Stimulated activated CD4-positive, alpha-beta T cell treated with anti-CD3 and anti-CD28 coated beads, TNF-alpha, amount 100 ng/mL, for 24 hours (primary cell): ENCODE measurements at places on chromosomes 12 and 14.

DNA sequence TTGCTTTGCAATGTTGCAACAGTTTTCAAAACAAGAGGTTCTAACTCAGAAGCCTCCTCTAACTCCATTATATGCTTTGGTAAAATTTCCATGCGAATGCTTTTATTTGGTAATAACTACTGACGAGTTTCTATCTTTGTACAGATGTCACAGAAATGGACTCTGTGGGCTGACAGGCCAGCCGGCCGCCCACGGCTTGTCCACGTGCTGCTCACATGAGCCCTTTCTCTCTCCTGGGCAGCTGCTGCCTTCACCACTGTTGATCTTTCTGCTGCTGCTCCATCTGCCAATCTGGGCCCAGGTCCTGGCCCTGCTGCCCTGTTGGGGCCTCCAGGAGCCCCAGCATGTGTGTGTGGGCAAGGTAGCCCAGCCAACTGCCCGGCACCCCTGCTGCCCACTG is 168.2 kb upstream of the TMEM132C start:
- DNase-seq: no peak

DNA sequence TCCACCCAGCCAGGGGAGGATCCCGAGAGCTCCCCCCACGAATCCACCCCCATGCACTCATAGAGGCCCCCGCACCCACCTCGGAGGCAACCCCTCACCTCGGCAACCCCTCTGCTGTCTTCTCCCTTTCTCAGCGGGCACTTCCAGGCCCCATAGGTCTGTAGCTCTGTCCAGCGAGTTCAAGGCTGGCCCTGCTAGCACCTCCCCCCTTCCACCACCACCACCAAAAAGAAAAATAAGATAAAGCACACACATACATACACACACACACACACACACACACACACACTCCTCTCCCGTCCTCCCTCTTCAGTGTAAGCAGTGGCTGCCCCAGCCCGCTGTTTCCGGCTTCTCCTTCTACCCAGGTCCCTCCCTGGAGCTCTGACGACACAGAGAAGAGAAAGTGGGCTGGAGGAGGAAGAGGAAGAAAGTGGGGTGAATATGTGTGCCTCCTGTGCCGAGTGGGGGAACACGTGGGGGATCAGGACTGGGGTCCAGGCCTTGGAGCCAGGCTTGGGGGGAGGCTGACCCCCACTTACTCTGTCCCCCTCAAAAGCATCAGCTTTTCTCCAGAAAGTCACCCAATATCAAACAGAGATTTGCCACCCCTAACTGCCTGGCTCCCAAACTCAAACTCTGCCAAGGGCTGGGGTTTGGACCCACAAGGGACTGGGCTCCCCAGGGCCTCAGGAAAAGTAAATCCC is at the start of gene STAT6:
TSS of gene STAT6 (minus strand) at position 332 of the 704 bp plus-strand sequence. CDS start 3,084 bp downstream, outside the sequence.
- DNase-seq: peak; percentile 55

DNA sequence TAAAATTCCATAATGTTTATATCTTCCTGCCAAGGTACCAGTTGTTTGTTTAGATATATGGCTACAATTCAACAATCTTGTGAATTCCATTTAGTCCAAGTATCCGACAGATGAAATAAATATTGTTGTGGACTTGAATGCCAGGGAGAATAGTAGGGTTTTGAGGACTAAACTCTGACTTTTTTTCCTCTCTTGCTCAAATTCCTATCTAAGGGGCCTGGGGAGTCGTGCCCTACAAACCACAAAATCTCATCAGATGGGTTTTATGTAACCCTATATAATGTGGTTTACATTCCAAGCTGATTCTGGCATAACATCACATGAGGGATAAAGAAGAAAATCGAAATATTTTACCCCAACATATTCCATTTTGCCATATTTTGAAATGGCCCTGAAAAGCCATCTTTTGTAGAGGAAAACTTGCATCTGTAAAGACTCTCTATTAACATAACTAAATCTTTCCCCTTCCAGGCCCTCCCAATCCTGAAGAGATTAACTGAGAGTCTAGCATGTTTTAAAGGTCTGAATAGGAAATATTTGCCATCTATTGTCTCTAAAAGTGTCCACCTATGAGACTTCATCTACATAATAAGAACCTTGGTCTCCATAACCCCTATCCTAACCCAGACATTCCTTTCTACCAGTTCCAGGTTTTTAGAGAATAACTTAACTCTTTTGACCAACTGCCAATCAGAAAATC is 184.7 kb upstream of the KITLG start:
- no peak for DNase-seq

GRCh38 chr12:132568301-132568700 is 42.1 kb downstream of the LRCOL1 start:
- DNase-seq: no peak

DNA sequence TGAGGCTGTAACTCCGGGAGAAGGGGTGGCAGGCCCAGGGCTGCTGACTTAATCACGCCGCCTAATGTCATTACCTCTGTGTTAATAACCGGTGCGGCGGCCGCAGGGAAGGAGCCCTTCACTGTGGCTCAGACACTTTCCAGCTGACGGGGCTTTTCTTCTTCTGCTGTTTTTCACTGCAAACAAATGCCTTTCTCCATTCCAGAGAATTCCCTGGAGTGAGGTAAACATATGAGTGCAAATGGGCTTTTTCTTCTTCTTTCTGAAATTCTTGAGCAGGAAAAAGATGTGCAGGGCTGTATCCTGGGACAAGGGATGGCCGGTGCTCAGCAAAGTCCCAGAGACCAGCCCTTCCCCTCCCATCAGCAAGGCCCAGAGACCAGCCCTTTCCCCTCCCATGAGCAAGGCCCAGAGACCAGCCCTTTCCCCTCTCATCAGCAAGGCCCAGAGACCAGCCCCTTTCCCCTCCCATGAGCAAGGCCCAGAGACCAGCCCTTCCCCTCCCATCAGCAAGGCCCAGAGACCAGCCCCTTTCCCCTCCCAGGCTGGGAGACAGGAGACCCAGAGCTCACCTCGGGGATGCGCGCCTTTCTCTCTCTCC is 33.4 kb upstream of the FAM181A start:
- DNase-seq: no peak

- DNase-seq: no peak
Measured at GRCh38 chr14:24670594-24670993, 36.6 kb upstream of the GZMB start.

DNA sequence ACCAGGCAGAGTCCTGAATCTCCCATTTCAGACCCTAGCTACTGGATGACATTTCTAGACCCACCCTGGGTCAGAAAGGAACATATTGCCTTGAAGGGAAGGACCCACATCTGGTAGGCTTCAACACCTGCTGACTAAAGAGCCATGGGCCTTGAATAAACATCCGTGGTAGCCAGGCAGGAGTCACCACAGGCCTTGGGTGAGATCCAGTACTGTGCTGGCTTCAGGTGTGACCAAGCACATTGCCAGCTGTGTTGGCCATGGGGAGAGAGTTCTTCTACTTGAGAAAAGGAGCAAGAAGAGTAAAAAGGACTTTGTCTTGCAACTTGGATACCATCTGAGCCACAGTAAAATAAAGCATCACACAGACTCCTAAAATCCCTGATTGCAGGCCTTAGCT is 332.6 kb downstream of the SLC16A7 start:
- DNase-seq: no peak

DNA sequence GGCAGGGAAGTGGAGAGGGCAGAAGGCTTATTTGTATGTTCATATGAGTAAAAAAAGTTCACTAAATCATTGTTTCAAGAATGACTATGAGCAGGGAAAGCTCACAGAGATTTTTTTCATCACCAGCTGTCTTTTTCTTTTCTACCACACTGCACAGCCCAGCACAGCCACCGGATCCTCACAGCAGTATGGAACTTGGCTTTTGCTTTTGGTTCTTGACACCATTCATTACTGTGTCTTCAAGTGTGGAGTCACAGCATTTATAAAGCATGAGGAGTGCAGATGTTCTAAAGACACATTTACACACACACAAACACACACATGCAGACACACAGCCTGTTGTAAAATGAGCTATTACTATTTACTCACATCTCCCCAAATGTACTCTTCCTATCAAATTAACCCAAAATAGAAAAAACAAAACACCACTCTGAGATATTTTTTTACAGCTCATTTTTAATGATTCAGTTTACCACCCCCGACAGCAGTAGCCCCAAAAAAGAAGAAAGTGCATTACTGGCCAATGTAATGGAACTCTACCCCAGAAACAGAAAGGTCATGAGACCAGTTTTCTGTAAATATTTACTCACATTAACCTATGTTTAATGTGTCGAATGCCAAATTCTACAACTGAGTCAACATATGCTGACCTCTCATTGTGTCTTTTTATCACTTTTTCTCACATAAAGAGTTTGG is 60.5 kb downstream of the BTG1 start:
- no peak for DNase-seq

DNA sequence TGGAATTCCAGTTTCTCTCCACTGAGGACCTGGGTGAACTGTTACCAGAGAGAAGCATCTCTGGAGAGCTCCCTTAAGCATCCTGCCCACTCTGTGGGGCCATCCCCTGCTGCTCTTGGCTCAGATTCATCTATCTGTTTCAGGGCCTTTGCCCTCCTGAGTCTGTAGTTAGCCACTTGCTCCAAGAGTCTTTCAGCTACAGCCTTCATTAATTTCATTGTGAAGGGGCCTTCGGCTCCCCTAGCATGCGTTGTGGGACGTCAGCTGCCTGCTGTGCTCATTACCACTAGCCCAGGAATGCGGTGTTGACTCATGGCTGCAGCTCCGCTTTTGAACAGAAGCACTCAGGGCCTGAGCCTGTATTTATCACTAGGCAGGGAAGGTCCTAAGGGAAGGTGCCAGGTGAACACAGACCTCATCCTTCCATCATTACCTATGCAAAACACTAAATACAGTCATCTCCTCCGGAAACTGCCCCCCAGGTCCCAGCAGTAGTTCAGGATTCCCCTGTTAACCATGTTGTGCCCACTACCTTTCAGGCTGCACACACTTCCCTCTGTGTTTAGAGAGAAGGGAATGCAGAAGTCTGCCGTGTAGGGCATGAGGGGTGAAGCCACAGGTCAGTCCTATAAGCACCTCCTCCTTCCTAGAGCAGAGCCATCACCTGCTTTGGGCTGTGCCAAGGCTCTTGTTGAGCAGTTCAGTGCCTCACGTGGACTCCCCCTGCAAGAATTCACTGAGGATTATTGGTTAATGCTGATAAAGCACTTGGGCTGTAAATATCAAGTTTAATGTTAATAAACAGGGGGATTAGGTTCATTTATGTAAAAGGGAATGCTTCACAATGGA is 191.4 kb downstream of the CACNA1C start:
- DNase-seq: no peak

DNA sequence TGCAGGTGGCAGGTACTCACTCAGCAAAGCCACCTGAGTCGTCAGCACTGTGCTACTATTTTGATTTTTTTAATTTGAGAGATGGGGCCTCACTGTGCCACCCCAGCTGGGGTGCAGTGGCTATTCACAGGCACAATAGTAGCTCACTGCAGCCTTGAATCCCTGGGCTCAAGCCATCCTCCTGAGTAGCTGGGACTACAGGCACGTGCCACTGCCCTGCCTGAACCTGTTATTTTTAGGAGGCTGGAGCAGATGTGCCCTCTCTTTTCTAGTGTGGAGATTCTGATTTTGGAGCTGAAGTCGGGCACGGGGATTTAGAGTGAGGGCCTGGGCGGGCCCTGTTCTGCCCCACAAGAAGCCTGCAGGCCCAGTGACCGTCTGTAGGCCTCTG is 17.3 kb downstream of the SLC25A47 start:
- DNase-seq: no peak

- DNase-seq: no peak
Measured at GRCh38 chr14:79411403-79412174, 799.7 kb downstream of the DIO2 start.

GRCh38 chr12:8156845-8157244 is at the start of gene ZNF705A:
Gene ZNF705A, plus strand, starts transcription at chr12:8157015. Its CDS starts 15,611 bp downstream, at chr12:8172626.
- DNase-seq: no peak

DNA sequence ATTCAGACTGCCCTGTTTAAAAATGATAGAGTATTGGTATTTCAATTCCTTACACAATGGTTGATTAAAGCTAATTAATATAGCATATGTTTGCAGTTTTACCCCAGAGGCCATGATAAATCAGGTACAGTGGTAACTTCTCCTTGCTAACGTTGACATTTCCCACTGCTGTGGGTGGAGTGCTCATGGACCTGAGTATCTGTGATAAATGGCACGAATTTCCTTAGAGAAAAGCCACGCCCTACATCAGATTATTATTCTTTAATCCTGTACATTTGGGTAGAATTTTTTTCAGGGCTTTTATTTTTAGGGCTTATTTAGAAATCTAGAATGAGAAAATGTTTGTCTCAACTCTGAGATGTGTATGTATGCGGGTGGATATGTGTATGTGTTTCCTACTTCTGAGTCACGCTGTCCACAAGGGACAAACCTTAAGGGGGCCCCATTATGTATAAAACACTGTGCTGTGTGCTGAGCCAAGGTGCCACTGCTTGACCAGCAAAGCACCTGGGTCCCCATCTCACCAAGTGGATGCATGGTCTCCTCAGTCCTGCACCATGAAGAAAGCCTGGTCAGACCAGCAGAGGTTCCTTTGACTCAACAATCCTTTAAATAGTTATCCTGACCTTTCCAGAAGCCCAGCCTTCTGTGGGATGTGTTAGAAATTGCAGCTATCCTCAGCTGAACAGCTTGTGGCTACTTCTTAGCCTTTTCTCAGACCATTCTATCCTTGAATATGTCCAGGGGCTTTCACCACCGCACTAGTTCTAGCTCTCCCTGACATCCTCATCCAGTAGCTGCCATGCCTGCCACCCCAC is 57.9 kb upstream of the STK38L start:
- DNase-seq: no peak

DNA sequence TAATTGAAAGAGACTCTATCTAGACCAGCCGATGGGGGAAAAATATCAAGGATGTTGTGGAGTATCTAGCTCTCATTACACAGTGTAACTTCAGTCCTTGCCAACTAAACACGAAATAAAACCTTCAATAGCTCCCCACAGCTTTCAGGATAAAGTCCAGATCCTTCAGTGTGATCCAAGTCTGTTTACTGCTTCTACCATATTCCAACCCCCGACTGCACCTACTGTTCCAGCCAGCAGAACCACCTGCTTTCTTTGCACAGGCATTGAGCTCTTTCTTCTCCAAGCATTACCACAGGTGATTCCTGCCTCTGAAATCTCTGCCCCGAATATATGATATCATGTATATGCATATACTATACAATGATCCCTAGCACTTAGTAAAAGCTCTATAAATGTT is 2.2 kb upstream of the LRRC23 start:
- no peak for DNase-seq

GRCh38 chr12:96354326-96354725 is 45.9 kb downstream of the CDK17 start:
- DNase-seq: no peak
